ENCODE measurements at places on chromosomes 3 and 15.

DNA sequence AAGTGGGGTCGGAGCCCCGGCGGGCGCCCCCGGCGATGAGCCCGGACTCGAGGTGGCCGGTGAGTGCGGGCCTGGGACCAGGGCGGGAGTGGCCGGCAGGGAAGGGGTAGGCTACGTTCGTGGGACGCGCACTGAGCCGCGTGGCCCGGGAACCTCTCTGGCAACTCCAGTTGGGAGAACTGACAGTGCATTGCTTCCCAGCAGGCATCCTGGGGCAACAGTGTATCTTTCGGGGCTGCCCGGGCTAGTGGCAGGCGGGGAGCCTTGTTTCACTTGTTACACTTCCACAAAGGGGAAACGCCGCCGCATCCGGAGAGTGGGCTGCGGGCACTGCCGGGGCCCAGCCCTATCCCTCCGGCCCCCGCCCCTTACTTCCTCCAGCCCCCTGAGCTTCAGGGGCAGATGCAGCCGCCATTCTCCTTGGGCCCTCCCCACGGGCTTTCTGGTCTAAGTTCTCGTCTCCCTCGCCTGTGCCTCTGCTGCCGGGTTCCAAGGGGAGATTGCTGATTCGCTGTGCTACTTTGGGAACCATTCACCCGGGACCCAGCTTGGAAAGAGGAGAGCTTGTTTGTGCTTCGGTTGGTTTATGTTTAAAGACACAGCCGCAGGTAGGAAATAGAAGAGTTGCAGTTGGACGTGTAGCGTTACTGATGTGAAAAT is 675 bp downstream of the BRPF1 start:
- DNase-seq = no peak

- DNase-seq = no peak
Observed at GRCh38 chr15:74855857-74856256, 12.9 kb upstream of the ULK3 start.

DNA sequence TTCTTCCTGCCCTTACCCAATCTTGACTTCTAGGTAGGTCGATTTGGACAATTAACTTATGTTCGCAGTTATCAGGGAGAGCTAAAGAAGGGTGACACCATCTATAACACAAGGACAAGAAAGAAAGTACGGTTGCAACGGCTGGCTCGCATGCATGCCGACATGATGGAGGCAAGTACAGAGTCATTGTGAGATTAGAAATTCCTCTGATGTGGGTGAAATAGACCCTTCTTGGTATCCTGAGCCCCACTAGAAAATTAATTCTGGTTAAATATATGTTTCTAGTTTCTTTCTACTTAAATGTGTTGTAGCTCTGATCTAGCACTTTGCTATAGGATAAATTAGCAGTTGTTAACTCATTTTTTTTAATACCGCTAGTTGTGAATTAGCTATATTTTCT is 13.6 kb downstream of the LXN start:
- DNase-seq = no peak

DNA sequence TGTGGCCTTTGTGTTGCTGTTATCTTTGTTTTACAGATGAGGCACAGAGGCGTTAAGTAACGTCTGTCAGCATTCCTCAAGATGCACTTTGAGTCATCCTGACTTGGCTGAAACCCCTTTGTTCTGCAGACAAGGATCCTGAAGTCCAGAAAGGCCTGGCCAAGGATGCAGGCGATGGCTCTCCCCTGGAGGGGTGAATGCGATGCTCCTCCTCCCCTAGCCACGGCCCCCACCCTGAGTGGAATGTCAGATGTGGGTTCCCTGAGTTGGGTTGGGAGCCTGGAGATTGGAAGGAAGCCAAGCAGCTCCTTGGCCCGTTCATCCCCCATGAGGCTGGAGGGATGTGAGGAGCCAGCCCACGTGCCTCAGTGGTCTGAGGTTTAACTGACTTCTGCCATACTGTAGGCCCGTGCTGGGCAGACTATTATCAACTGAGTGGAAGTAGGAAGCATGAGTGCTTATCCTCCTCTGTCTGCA is 43.3 kb downstream of the POMGNT2 start:
- no peak for DNase-seq

DNA sequence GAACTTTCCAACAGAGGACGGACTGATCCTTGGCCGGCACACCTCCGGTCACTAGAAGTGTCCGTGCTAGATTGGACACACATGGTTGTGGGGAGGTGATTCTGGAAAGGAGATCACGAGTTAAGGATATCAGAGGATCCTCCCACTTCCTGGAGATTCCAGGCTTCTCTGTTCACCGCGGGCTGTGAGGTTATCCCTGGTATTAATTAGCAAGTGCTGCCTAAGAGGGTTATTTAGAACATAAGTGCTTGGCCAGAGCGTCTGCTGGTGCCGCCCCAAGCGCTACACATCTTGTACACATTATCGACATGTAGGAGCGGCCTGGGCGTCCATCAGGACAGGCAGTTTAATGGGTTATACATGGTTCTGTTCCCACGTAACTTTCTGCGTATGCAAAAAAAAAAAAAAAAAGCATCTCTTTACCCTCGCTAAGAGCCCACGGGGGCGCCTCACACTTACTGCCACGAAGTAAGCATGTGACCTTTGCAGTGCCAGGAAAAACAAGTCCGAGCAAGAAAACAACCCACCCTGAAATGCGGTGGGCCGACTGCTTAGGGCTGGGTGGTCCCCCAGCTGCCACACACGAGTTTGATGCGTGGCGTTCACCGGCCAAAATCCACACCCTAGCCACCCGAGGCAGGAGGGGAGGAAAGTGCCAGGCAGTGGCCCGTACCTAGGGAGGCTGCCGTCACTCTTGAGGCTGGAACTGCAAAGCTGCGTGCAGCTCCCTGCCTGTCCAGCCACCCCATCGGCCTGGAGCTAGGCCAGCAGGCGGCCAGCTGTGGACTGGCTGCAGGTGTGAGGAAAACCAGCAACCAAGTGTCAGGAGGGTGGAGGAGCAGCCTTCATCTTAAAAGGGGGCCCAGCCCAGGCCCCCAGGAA is 78.0 kb downstream of the CPN2 start:
- no peak for DNase-seq

- DNase-seq = no peak
Observed at GRCh38 chr3:102532901-102533300, 98.1 kb downstream of the ZPLD1 start.

GRCh38 chr15:35362195-35362829 is 183.7 kb downstream of the DPH6 start:
- no peak for DNase-seq

GRCh38 chr3:194032828-194033435 is 103.0 kb upstream of the HES1 start:
- no peak for DNase-seq

DNA sequence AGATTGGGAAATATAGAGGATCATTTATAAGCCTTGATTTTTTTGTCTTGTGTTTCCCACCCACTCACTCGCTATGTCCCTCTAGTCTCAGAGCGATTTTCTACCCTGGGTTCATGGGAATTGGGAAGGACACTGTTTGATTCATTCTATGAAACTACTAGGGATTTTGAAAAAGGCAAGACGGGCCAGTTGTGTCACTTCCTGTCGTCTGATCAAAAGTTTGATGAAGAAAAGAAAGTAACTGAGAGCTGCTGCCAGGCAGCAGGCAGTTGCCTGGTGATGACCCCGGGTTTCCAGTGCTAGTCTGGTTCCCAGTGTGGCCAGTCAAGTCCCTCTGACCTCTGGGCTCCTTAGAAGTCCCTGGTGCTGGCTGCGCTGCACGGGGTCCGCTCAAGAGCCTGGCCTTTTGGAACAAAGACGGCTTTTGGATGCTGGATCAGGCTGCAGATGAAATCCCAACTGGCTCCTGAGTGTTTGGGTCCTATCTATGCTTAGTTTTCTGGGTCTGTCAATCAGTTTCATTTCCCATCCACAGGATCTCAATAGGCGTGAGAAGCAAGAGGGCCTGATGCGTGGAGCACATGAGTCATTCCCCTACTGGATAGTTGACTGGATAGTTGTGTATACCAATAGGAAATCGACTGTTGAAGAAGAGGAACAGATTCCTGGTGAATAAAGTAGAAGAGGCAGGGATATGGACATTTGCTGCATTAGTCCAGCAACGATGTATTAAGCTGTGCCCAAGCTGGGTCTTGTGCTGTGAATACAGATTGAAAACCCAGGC is 89.7 kb downstream of the EEFSEC start:
- no peak for DNase-seq

GRCh38 chr3:98918586-98918985 is 17.1 kb upstream of the DCBLD2 start:
- no peak for DNase-seq

DNA sequence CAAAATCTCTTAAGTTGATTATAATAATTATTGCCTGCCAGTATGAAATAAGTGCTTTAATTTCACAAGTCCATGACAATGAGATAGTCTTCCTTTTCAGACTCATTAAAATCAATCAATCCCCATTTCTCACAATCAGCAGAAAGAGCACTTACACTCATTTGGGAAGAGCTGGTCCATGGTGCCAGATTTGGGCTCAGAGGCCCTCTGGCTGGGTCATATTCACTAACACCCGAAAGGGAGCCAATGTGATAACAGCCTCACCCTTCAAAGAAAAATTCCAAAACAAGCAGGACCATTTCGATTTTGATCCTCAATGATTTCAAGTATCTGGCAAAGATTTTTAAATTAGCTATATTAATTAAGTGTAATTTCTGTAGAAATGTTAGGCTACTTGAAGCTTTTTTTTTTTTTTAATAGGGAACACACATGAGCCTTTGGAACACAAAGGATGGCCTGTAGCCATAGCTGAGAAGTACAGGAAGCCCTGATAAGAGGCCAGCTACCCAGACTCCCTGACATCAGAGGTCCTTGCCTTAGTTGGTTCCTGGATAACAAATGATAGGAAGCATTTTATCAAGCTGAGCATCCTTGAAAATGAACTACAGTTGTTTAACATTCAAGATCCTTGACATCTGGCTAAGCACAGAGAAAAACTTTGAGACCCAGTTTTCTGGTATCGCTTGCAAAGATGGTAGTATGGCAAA is 17.1 kb downstream of the MCF2L2 start:
- no peak for DNase-seq

GRCh38 chr3:37217098-37217849 is 42.9 kb upstream of the LRRFIP2 start:
- no peak for DNase-seq

DNA sequence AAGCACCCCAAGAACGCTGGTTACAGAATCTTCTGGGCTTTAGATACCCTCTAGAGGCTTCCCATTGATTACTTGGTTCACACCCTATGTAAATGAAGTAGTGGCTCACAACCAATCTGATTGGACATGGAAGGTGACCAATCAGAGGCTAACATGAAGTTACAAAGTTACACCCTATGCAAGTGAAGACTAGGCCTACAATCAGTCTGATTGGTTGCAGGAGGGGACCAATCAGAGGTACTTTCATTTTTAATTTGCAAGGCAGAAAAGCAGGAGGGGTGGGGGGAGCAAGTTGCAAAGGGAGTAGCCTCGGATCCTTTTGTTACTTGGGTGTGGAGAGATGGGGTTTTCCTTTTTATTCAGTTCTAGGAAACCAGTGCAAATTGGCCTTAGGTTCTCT is 11.1 kb upstream of the RTP2 start:
- no peak for DNase-seq

- DNase-seq = no peak
Observed at GRCh38 chr3:69568458-69568857, 170.8 kb upstream of the MITF start.

- no peak for DNase-seq
Observed at GRCh38 chr3:20394243-20394642, 208.2 kb upstream of the SGO1 start.

- DNase-seq = no peak
Observed at GRCh38 chr3:174431717-174432116, 427.4 kb upstream of the NAALADL2 start.

DNA sequence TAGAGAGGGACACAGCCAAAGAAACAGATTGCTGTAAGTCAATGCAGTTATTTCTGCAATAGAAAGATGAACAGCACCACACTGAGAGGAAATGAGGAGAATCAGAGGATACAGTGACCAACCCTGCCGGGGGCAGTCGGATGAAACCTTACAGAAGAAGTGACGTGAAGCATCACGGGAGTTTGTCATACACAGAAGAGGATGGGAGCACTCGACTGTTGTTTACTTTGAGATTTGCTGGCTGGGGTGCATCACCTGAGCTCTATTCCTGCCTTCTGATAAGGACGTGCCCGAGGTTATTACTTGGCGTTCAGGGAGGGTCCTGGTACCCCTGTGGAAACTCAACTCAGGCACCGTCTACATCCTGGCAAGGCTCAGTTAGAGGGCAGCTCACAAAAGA is 45.4 kb downstream of the MAGEF1 start:
- DNase-seq = no peak

- DNase-seq = no peak
Observed at GRCh38 chr15:83747050-83747717, 93.3 kb downstream of the ADAMTSL3 start.

DNA sequence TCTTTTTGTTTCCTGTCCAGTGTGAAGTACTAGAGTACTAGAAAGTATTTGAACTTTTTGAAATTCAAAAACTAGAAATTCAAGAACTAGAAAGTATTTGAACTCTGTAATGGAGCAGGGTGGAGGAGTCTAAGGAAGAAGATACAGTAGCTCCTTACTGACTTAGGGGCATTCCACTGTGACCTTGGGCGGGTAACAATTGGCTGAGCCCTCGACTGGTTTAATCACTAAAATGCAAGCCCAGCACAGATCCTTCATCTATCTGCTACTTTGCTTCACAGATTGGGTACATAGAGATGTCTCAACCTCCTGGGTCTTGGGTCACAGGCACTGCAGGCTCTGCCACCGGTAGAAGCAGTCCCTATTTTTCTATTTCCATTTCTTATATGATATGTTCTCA is 462.1 kb upstream of the AGTR1 start:
- DNase-seq = no peak

- DNase-seq = no peak
Observed at GRCh38 chr3:171950373-171950772, 89.0 kb upstream of the FNDC3B start.
